HCEC 1CT (cell line): ENCODE measurements at places on chromosomes 2 and 18.

- peak; percentile 58 for DNase-seq
These were observed 12.7 kb upstream of the FHOD3 start for GRCh38 chr18:36284671-36285295.

DNA sequence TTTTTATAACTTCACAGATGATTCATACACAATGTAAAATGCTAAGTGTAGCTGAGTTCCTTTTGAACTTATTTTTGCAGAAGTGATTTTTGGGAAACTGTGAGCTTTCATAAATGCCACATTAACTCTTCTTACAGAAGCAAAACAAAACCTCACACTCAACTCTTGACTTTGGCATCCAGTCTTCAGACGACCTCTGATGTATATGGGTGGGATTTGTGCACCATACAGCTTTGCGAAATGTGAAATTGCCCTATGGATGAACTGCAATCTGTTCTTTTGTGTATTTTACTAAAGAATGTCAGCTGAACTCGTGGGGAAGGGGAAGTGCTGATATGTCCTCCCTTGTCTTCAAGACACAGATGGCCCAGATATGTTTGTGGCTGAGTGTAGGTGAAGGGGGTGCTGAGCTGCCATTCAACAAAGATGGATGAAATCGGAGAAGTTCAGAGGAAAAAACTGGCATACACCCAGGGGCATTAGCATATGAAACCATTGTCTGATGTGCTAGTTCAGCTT lies 218.3 kb downstream of the PTGR3 start:
- DNase-seq = no peak

- DNase-seq = no peak
These were observed 34.0 kb downstream of the ACTR2 start for GRCh38 chr2:65261676-65262075.

DNA sequence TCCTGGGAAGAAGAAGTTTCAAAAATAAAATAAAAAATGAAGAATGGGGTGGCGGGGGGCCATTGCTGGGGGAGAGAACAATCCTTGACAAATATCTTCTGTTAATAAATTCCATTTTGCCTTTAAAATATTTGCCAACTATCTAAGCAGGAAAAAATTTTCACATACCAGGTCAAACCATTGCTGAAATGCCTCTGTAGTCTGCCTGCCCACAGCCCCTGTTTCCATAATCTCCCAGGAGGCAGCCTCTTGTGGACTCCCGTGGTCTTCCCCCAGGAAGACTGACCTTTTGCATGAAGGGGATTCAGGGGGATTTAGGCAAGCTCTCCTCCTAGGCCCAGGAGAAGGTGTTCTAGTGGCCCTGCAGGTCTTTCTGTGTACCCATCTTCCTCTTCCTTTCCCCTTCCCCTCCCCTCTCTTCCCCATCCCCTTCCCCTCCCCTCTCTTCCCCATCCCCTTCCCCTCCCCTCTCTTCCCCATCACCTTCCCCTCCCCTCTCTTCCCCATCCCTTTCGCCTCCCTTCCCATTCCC lies 61.0 kb downstream of the RPL37A start:
- no peak for DNase-seq

- no peak for DNase-seq
These were observed 96.5 kb upstream of the PIEZO2 start for GRCh38 chr18:11245879-11246278.

- no peak for DNase-seq
These were observed 19.9 kb downstream of the SNED1 start for GRCh38 chr2:241018051-241018891.

DNA sequence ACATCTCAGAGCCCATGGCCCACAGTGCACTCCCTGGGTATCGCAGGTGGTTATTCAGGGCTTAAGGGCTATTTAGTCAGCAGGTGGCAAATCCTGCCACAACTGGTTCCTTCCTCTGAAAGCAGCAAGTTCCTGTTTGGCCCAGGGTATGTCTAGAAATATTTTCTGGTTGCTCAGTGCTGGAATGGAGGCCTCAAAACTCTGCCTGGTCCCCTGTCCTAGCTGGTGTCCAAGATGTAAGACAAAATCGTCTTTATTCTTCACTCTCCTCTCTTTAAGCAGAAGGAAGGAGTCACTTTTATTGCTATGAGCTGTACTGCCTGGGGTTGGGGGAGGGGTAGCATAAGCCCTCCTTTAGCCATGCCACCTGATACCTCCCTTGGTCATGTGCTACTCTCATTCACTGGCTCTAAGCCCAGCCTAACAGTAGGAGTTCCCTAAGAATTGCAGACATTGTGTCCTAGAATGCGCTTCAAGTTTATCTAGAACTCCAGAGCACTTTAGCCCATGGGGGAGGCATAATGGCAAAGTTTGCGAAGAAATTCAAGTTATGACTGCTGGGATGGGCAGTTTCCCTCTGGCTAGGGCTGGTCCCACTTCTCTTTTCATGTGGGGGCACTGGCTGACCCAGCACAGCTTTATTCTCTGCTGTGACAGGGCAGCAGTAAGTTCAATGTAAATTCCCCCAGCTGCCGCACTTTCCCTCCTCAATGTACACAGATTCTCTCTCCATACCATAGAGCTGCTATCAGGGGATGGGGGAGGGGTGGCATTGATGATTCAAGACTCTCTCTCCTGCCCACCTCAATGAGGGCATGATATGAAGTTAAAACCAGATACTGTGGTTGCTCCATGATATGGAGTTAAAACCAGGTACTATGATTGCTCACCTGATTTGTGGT lies 27.1 kb upstream of the CWC22 start:
- peak; percentile 13 for DNase-seq

DNA sequence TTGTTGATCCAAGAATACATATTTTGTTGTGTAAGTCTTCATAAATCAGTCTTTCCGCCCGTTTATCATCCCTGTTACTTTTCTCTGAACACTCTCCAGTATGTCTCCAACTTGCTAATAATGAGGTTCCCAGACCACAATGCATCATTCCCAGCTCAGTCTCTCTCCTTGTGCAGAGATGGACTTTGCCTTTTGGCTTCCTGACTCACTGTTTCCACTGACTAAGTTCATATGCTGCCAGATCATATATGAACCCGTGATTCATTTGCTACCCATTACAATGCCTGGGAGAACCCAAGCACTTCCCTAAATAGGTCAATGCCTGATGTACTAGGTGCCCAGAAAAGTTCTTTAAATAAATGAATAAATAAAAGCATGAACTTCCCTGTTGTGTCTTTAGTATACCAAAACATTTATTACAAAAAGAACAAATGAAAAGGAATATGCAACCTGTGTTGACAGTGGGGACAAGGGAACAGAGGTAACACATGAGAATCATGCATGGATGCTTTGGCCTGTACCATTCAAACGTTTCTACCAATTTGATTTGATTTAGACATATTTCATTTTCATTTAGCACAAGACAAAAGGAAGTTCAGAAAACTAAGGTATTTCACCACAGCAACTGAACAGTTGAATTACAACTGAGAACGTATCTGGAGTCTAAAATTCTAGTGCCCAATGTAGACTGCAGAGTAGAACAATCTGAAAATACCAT lies 215.4 kb upstream of the HNRNPA3 start:
- peak; percentile 92 for DNase-seq
